Activated CD4-positive, alpha-beta T cell treated with anti-CD3 and anti-CD28 coated beads, Interleukin-2, amount 50 U/mL, for 48 hours (primary cell): ENCODE measurements at places on chromosomes 6 and 20.

DNA sequence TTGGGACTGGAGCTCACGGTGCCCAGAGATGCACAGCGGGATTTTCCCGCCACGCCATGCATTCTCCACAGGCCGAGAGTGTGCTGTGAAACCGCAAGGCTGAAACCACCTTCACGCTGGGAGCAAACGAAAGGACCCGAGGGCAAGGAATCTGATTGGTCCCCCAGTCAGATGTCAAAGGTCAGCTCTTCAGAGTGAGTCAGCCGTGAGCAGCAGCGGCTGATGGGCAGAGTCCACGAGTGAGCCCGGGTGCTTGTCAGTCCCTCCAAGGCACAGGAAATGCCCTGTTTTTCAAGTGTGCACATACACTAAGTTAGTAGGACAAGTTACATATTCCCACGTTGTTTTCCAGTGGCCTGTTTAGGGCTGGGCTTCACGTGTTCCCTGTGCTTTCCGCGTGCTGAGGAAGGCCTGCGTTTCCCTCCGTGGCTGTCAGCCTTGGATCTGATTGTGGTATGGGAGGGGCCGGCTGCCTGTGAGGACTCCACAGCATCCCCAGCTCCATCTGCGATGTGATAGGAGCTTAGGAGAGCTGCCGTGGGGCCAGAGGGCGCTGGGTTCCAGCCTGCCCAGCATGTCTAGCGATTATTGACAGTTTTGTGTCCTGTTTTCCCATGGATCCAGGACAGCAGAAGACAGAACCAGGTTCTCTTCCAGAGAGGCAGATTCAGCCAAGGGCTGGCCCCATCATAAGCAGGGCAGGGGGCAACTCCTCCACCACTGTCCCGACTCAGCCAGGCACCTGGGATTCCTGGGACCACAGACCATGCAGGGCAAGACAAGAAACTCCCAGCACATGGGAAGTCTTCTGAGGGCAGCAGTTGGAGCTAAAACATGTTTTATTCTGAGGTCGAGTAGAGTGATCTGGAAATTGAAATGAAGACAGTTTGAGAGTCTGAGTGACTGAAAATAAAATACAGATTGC is 38.2 kb upstream of the FRMD1 start:
- DNase-seq, result no peak

DNA sequence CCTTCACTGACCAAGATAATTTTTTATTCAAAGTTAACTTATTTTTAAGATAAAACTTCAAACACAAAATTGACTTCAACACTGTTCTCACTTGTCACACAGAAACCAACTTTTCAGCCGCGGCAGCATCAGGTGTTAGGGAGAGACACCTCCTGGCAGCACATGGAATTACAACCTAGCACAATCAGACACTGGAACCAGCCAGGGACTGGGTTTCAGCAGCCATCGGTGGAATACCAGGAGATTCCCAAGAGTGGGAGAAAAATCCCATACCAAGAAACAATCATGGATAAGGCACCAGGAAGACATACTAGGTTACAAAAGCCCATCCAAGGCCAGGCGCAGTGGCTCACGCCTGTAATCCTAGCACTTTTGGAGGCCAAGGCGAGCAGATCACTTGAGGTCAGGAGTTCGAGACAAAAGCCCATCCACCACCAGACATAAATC is 70.0 kb downstream of the SNX5 start:
- DNase-seq, result peak; percentile 63

- DNase-seq, result no peak
Measured at GRCh38 chr20:45346851-45347250, 1.4 kb downstream of the SDC4 start.

DNA sequence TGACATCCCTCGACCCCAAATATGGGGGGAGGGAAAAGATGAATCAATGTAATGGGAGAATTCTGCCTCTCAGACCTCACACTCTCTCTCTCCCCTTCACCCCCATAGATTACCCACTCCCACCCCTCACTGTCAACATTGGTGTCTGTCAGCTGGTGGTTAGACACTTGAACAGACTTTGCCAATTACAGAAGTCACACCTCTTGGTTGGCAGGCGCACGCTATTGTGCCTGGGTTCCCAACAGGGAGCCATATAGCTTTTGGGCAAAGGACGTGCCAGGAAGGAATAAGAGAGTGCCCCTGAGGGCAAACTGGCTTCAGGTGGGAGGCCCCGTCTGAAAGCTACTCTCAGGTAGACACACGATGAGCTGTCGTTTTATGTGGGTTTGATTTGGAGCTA is 54.1 kb upstream of the FYN start:
- DNase-seq, result no peak

- DNase-seq, result no peak
Measured at GRCh38 chr6:158713469-158713868, 63.6 kb downstream of the SYTL3 start.

- no peak for DNase-seq
Measured at GRCh38 chr6:98958776-98959175, 11.0 kb upstream of the FBXL4 start.

GRCh38 chr20:922781-923180 is 6.6 kb upstream of the ANGPT4 start:
- no peak for DNase-seq

DNA sequence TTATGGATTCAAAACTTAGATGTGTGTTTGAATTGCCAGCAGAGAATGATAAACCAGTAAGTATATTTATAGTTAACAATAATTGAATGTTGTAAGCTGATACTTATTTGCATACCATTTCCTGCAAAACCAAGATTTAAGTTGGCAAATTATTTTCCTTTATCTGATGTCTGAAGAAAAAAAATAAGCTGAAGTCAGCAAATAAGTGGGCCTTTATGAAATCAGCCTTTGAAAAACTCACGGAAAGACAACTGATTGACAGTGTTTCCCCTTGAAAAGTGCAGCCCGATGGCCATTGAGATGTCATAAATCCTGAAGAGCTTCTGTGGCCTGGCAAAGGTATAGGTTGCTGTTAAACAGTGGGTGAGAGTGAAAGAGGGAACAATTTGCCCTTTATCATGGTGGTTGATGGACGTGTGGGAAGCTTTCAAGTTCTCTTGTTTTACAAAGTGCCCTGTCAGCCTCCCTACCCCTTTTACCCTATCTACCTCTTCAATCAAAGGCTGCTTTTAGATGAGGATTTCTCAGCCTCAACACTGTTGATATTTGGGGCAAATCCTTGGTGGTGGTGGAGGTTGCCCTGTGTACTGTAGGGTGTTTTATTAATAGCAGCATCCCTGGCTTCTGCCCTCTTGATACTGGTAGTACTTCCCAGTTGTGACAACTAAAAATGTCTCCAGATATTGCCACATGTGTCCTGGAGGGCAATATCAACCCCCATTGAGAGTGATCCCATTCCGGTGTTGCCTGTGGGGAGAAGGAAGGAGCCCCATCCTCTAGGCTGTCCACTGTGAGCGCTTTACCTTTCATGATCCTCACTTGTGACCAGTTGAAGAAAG is 50.2 kb downstream of the VAPB start:
- DNase-seq, result no peak

DNA sequence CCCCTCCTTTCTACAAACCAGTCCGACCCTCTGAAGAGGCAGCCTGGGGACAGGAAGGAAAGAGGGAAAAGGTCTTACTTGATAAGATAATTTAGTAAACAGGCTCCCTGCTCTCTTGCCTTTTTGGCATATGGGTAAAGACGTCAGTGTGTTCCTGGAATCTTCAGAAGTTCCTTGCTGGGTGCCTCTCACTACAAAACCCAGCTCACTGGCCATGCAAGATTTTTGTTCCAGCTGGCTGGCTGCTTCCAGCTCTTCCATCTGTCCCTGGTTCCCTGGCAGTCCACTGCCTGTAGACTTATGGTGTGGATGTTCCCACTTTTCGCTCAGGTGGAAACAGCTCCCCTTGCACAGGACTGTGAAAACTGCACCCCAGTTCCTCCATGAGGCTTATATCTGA is 57.4 kb downstream of the MOCS1 start:
- DNase-seq, result no peak

- no peak for DNase-seq
Measured at GRCh38 chr20:59042151-59042795, at the start of gene PRELID3B. Gene PRELID3B (minus strand): TSS chr20:59042786. CDS start chr20:59042730, 56 bp downstream.

DNA sequence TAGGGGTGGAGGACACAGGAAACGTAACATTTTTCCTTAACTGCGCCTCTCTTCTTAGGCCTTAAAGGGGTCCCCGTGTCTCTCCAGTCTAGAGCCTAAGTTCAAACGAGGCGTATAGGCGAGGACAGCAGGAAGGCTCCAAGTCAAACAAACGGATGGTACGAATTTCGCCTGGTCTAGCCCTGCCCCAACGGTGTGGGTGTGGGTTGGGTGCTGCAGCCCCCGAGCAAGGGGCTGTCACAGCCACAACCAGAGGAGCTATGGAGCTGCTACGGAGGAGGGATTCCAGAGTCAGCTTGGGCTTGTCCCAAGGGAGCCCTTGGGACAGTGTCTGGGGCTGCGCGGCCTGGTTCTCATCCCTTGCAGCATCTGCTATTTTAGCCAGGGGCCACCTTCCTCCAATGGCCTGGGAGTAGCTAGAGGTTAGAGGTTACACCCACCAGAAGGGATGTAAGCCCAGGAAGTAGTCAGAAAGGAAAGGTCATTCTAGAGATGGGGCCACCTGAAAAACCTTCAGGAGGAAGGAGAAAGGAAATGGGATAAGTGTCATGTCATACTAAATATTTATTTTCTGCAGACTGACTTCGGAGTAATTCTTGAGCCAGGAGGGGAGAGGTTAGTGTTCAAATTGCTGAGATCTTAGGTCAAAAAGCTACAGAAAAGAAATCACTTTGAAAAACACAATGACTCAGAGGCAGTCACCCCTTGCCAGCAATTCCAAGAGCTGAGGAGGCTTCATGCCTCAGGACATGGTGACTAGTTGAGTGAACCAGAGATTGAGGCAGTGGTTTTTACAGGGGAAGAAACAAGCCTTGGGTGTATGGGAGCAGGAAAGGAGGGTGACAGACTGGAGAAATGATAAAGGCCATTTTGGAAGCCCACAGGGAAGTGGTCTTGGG is 21.7 kb downstream of the VPS52 start:
- peak; percentile 32 for DNase-seq

- DNase-seq, result no peak
Measured at GRCh38 chr6:31416394-31417014, 13.1 kb downstream of the MICA start.

DNA sequence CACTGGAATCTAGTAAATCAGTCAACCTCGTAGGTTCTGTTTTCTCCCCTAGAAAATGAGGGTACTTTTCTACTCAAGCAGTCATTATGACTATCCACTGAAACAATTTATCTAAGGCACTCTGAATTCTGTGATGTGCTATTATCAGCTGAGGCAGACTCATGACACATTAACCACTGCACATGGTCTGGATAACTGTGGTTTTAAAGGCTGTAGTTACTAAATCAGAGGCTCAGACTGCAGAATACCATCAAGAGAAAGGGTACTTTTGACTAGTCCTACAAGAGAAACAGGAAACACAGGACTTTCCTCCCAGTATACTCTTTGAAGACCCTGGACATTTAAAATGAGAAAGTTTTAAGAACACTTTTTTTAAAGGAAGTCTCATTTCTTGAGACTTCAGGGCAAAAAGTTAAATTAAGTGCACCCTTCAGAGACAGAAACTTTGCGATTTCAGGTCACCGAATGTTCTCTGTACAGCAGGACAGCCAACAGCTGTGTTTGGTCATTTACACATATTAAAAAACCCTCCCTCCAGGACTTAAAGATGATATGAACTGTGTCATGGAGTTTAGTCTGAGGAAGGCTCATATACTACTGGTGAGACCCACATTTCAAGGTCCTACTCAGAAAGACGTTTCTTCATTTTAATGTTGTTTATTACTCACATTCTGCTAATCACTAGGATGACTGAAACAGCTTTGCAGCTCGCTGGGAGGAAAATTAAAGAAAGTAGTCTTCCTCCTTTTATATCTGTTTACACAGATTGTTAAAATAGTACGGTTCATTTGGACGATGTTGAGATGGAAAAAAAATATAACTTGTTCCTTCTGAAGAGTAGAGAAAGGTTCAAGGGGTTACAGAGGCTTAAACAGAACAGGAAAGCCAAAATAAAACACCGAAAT is 19.9 kb downstream of the ATXN1 start:
- DNase-seq, result no peak

DNA sequence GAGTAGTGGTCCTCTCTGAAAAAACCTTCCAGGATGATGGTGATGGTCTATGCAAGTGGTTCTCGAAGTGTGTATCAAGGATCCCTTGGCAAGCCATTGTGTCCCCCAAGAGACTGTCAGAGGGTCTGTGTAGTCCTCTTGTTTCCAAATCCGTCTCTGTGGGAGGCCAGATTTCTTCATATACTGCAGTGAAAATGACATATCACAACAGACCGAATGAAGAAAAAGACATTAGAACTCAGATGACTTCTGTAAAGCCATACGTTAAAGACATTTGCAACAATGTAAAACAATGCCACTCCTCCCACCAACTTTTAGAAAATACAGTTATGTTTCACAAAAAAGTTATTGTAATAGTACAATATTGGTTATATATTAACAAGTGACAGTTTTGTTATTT is 27.2 kb upstream of the LAMP5 start:
- DNase-seq, result no peak

- no peak for DNase-seq
Measured at GRCh38 chr6:39211183-39211582, 18.1 kb downstream of the KCNK5 start.

- DNase-seq, result no peak
Measured at GRCh38 chr6:8831366-8832152, 396.2 kb upstream of the SLC35B3 start.

GRCh38 chr6:6246544-6246943 is 73.9 kb downstream of the F13A1 start:
- DNase-seq, result no peak
